ENCODE measurements at places on chromosomes 7 and 10. TPM values are rescaled to one million over a fixed set of nuclear protein-coding genes. Genes with fewer than 3 reads are reported as not detected.

DYNC1I1 gene
- polyA plus RNA-seq = 42.9 TPM

NRP1 gene
- polyA plus RNA-seq = 68.9 TPM

AKR1C8 gene
- not detected for polyA plus RNA-seq

ALOX5 gene
- 3.8 TPM for polyA plus RNA-seq

GPER1 gene
- 10.2 TPM for polyA plus RNA-seq

FOXP2 gene
- 15.6 TPM for polyA plus RNA-seq

HIP1 gene
- 40.8 TPM for polyA plus RNA-seq

LMBR1 gene
- 54.9 TPM for polyA plus RNA-seq

CCDC172 gene
- polyA plus RNA-seq = 0.21 TPM

ENKUR gene
- 21.2 TPM for polyA plus RNA-seq
